Activated T-cell treated with anti-CD3 and anti-CD28 coated beads, Interleukin-2, amount 50 U/mL, for 24 hours (primary cell): ENCODE measurements at places on chromosomes 13 and 19.

- DNase-seq, result peak; percentile 64
Measured at GRCh38 chr13:114143806-114144605, 11.6 kb upstream of the RASA3 start.

DNA sequence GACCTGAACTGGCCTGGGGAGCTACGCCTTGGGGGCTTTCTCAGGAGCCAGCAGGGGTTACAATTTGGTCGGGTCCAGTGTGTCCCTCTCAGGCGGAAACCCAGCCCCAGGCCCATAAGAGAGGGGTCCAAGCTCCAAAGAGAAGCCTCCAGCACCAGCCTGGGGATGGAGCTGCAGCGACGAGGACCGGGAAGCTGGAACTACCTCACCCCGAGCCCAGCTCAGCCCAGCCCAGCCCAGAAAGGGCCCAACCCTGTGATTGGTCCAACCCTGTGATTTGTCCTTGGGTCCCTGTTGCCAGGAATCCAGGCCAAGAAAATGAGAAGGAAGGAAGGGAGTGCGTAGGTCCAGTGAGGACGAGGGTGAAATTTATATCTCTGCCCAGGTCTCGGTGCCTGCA is 24.1 kb downstream of the CLEC4M start:
- peak; percentile 31 for DNase-seq

DNA sequence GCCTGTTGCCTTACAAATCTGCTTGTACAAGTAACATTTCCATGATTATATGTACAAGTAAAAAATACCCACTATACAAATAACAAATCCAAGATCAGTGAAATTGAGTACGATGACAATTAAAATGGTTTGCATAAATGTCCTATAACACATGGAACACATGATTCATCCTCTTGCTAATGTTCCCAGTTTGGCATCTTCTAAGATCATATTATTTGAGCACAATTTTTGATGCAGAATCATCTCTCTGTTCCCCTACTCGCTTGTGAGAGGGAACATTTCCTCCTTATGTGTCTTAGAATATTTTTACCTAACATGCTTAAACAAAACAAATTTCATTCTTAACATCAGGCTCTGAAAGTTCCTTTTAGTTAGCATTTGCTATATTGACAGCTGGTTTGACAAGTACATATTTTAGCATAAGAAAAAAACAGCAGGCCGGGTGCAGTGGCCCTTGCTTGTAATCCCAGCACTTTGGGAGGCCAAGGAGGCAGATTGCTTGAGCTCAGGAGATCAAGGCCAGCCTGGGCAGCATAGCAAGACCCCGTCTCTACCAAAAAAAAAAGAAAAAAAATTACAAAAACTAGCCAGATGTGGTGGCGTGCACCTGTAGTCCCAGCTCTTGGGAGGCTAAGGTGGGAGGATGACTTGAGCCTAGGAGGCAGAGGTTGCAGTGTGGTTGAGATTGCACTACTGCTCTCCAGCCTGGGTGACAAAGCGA is 14.2 kb downstream of the ZNF331 start:
- no peak for DNase-seq

DNA sequence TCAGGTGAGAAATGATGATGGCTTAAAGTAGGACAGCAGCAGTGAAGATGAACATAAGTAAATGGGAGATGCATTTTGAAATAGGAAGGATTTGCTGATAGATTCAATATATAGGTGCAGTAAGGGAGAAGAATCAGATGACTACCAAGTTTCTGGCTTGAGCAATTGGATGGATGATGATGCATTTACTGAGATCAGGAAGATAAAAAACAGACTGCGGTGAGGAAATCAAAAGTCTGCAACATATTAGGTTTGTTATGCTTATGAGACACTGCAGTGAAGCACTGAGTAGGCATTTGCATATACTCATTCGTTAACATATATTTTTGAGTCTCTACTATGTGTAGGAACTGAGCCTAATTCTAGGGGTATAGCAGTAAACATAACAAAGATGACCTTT is 184.2 kb downstream of the LACC1 start:
- no peak for DNase-seq

DNA sequence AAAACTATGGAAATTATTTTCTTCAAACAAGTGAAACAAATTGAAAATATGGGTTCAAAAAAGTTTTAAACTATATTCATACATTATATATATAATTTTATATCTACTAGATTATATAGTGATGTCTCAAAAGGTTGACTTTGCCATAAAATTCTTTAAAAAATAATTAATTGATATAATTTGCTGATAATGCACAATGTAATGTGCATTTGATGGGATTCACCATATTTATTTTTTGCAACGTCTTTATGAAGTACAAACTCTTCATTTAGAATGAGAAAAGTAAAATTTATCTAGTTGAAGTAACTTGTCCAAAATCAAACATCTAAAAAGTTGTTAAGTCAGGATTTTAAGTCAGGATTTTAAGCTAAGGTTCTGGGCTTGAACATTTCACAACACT is 1954.5 kb upstream of the PCDH20 start:
- no peak for DNase-seq

- DNase-seq, result no peak
Measured at GRCh38 chr19:1968279-1969175, 27.6 kb downstream of the CSNK1G2 start.
